ENCODE measurements at places on chromosomes 5 and 9.

GRCh38 chr5:98605426-98605825 lies 168.0 kb upstream of the RGMB start:
- no peak for DNase-seq

DNA sequence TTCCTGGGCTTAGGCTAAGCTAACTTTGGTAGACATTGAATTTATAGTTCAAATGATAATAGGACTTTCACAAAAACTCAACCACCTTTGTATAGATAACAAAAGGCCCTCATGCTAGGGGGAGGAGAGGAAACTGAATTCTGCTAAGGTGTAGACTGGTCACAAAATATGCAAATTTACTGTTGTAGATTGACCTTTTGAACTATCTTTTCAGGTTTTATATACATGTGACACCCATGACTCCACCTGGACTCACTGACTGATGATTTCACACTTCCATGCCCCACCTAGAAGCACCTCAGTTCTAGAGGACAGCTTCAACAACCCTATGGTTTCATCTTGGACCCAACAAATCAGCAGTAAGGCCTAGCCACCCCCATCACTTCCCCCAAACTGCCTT lies 165.7 kb downstream of the CEMIP2 start:
- DNase-seq = no peak

GRCh38 chr9:124280176-124280691 lies 22.5 kb downstream of the NEK6 start:
- no peak for DNase-seq

GRCh38 chr9:121861501-121862180 lies 210.2 kb downstream of the DAB2IP start:
- no peak for DNase-seq

DNA sequence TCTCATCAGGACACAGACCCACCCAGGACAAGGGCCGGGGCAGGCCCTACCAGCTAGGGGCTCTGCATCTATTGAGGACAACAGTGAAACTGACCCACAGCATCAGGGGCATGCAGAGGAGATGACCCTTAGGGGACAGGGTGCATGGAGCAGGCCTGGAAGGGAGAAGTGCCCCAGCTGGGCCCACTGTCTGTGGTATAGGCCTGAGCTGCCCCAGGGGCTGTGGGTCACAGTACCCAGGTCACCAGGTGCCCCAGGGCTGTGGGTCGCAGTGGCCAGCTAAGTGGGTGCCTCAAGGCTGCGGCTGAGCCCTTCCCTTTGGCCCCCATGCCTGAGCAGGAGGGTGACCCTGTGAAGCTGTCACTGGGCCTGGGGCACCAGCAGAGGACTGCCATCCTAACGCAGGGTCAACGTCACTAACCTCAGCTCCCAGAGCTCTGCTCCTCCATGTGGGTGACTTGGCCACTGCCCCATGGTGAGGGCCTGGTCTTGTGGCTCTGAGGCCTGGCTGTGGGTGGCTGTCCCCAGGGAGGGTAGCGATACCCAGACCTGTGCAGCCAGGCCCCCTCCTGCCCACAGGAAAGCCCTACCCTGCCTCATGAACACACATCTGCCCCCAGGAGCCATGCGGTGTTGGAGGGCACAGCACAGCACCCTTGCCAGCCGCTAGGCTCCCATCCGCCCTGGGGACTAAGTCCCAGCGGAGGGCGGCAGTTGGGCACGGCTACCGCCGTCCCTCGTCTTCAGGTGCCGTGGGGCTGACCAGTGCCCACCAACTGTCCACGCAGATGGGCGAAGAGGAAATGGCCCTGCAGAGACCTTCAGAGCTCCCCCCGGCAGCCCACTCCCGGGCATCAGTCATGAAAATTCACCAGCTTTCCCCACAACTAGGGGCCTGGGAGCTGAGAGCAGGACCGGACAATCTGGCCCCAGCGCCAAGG lies 4.9 kb downstream of the EDF1 start:
- no peak for DNase-seq

- no peak for DNase-seq
Measured at GRCh38 chr9:28320616-28321015, 747.3 kb upstream of the C9orf72 start.

DNA sequence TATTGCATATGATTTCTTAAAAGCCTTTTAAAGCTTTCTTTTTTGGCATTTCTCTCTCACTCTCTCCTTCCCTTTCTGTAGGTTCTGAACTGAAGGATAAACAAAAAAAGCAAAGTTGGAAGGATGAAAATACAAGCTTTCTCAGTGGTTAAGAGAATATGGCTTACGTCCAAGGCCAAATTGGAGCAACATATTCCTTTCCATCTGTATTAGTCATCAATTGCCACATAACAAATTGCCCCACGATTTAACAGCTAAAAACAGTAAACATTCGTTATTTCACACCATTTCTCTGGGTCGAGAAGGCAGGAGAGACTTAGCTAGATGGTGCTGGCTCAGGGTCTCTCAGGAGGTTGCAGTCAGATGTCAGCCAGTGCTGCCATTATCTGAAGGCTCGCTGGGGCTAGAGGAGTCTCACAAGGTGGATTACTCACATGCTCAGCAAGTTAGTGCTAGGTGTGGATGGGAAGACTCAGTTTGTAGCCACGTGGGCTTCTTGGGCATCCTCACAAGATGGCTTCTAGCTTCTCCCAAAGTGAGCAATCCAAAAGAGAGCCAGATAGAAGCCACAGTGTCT lies 2.0 kb upstream of the ROR2 start:
- DNase-seq = no peak

DNA sequence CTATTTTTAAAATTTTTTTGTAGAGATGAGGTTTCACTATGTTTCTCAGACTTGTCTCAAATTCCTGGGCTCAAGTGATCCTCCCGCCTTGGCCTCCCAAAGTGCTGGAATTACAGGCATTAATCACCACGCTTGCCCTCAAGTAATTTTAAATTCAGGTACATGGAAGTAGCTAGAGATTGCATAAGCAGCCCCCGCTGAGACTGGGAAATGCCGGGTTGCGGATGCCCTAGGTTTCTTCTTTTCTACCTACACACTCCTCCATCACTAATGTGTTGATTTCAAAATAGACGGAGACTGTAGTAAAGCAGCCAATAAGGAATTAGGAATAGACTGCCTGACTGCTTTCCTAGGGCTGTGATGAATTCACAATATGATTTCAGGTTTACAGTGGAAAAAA lies 202.4 kb downstream of the FANCC start:
- DNase-seq = no peak

DNA sequence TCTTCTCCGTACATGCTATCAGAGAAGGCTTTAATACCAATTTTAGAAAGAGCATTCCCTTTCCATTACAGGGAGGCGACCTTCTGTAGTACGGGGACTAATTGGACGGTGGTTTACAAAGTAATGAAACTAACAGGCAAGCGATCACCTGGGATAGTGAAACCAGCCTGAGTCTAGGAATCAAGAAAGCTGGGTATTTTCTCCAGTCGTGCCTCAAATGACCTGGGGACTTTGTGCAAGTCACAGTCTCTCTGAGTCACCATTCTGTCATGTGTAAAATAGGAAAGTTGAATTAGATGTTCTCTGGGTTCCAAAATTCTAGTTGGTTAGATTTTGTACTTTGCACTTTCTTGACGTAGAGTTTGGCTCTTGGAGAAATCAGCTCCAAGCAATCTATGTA lies 22.7 kb upstream of the SSBP2 start:
- DNase-seq = no peak

- no peak for DNase-seq
Measured at GRCh38 chr5:72036951-72037350, 70.3 kb upstream of the MAP1B start.

- no peak for DNase-seq
Measured at GRCh38 chr5:158064334-158065123, 205.6 kb upstream of the CLINT1 start.

DNA sequence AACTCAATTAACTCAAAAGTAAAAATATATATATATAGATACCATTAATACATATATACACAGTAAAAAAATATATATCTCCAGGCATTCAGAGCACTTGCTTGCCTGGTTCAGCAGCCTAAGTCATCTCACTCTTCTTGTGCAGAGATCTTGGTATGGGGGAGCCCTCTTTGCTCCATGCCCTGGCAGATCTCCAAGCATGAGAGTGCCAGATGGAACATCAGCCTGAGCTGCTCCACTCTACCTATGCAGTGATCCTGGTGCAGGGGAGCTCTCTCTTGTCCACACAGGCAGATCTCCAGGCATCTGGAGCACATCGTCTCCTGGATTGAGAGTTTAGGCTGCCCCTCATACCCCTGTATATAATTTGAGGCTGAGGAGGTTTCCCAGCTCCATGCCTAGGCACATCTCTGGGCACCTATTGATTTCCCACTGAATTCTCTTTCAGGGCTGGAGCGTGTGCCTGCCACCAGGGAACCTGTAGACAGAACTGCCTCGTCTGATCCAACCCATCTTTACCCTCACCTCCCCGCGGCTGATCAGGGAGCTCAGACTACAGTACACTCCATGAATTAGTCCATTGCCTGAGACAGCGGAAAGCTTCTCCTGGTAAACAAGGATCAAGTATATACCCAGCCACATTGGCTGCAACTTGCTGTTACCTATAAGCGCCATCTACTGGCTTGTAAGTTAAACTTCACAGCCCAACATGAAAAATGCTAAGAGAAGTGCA lies 342.4 kb upstream of the GRIA1 start:
- DNase-seq = peak; percentile 1

DNA sequence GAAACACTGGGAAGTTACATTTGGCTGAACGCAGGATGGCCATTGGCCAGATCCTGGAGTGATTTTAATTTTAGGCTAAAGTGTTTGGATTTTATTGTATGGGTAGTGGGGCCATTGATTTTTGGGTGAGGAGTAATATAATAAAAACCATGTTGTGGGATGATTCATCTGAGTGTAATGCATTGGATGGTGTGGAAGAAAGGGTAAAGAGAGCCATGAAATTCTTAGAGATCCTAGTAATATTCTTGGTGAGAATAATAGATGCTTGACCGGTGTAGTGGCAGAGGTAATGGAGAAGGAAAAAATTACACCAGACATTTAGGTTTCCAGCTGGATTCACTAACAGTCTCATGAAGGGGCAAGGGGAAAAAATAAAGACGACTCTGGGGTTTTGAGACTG lies 158.1 kb downstream of the NPR3 start:
- DNase-seq = no peak
